ENCODE measurements at places on chromosomes 16 and 17.
A peak's percentile ranks its signal among the peaks of the same experiment; 100 is the strongest.

DNA sequence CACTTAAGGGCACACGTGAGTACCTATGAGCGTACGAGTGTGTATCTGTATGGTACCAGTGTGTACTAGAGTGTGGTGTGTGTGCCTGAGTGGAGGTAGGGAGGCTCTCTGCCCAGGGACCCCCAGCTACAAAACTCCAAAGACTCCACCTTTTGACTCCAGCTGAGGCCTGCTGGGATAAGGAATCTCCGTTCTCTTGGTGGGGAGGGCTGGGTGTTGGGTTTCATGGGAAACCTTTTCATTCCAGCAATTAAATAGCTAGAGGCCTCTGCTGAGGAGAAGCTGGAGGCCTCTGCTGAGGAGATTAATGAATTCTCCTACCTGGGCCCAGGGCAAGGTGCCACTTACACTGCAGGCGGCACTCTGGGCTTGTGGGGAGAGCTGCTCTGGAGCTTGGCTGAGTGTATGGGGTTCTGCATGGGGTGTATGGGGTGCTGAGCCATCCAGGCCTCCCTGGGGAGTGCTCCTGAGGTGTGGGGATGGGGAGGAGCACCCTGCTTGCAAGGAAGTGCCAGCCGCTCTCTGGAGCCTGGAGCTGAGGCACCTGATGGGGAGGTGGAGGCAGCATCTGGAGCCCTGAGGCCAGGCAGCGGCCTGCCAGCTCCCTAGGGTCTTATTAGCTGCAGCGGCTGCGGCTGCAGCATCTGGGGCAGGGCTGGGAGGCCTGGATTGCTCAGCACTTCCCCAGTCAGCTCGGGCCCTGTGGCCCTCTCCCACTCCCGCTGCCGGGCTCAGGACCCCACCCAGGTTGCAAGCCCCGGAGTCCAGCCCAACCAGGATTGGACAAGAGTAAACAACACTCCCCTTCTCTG is 4.6 kb downstream of the ANKRD13B start:
- no peak for DNase-seq

DNA sequence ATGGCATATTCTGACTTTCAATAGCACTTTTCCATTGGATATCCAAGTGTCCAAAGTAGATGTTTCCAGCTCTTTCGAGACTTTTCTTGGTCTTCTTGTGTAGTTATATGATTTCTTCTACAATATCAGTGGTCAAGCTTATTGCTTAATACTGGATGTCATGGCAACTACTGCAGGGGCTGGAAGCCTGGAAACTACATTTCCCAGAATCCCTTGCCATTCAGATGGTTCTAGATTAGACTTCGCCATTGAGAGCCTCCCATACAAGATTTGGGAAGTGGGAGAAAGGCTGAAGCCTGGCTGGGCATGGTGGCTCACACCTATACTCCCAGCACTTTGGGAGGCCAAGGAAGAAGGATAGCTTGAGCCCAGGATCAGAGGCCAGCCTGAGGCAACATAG is 153.6 kb downstream of the C16orf95 start:
- no peak for DNase-seq

- DNase-seq, result no peak
These were observed 478.0 kb downstream of the SLC39A11 start for GRCh38 chr17:72614476-72614870.

GRCh38 chr17:61064087-61064951 is 335.3 kb upstream of the TBX2 start:
- no peak for DNase-seq

DNA sequence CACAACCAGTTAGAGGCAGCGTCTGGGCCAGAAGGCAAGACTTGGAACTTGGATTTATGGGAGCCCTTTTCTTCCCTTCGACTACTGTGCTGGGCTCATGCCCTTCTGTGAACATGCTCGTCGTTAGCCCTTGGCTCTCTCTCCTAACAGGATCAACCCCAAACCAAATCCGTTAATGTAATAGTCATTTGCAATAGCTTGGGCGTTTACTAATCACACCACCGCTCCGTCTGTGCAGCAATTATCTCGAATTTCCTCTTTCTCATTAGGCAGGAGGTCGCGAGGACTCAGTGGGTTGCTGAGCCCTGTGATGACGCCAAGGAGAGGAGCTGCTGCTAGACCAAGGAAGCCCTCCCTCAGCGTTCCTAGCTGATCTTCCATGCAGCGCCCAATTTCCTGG is 114.7 kb downstream of the ENGASE start:
- no peak for DNase-seq

GRCh38 chr17:11953924-11954323 is 43.4 kb downstream of the ZNF18 start:
- no peak for DNase-seq

GRCh38 chr16:27237219-27238015 is 31.2 kb downstream of the NSMCE1 start:
- DNase-seq, result peak; percentile 62

GRCh38 chr17:17300624-17301568 is 2.3 kb upstream of the NT5M start:
- peak; percentile 53 for DNase-seq

DNA sequence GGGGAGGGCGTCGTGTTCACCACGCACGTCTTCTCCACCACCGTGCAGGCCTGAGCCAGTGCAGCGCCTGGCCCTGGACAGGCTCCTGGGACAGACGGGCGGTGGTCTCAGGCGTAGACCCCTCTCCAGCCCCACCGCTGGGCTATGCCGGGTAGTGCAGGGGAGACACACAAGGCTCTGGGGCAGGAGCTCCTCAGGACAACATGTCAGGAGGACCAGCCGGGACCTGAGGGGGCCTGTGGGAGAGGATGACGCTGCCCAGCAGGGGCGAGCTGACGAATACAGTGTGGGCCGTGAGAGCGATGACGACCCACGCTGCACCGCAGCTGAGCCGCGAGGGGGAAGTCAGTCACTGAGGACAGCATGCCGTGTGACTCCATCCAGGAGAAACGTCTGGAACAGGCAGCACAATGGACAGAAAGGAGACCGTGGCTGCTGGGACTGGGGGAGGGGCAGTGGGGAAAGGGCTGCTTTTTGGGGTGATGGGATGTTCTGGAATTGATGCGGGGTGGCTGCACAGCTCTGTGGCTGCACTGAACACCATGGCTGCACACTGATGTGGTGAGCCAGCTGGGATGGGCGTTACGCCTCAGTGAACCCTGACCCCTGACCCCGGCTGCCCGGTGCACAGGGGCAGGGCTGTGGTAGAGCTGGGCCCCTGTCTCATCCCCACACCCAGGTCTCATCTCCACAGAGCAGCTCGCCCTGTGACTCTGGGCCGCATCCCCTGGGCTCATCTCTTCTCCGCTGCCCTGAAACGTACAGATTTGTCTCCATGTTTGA is 20.2 kb downstream of the DNASE1 start:
- no peak for DNase-seq

GRCh38 chr17:69410671-69411070 is 3.8 kb upstream of the MAP2K6 start:
- no peak for DNase-seq

GRCh38 chr16:28179354-28179753 is 32.4 kb downstream of the XPO6 start:
- DNase-seq, result no peak

DNA sequence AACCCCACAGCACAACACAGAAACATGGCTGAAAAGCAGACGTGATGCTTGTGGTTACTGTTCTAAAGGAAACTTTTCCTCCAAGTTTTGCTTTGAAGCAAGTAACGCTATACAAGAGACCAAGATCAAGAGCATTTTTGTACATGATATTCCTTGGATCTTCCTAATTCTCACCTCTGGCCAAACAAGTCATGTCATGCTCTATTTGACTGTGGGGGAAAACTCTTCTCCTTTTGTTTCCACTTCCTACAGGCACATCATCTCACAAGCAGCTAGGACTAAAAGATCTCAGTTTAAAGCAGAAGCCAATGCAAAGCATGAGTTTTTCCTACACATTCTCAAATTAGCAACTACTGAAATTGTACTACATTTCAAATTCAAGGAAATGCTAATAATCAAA is 50.7 kb downstream of the CFDP1 start:
- no peak for DNase-seq

- no peak for DNase-seq
These were observed 40.4 kb downstream of the CFDP1 start for GRCh38 chr16:75392906-75393305.

GRCh38 chr17:10550014-10550413 is 556 bp upstream of the MYH2 start:
- DNase-seq, result no peak

DNA sequence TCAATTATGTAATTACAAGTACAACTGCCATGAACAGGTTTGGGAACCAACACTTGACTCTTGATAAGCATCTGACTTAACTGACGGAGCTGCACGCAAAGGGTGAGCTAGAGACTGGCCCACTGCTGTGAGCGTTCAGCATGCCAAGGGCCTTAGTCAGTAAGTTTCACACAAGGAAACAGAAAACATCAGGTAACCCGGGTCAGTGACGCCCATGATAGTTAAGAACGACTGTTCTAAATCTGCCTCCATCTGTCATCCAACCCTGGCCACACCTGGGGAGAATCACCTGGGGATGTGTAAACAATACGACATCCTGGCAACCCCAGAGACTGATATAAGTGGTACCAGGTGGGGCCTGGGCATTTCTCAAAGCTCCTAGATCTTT is 12.3 kb downstream of the SMIM5 start:
- DNase-seq, result no peak

GRCh38 chr17:57861790-57862693 is 12.2 kb upstream of the MRPS23 start:
- no peak for DNase-seq

- DNase-seq, result no peak
These were observed 36.6 kb upstream of the TBX2 start for GRCh38 chr17:61362852-61363600.

GRCh38 chr17:34361478-34362061 is 1.5 kb downstream of the CCL1 start:
- DNase-seq, result no peak

DNA sequence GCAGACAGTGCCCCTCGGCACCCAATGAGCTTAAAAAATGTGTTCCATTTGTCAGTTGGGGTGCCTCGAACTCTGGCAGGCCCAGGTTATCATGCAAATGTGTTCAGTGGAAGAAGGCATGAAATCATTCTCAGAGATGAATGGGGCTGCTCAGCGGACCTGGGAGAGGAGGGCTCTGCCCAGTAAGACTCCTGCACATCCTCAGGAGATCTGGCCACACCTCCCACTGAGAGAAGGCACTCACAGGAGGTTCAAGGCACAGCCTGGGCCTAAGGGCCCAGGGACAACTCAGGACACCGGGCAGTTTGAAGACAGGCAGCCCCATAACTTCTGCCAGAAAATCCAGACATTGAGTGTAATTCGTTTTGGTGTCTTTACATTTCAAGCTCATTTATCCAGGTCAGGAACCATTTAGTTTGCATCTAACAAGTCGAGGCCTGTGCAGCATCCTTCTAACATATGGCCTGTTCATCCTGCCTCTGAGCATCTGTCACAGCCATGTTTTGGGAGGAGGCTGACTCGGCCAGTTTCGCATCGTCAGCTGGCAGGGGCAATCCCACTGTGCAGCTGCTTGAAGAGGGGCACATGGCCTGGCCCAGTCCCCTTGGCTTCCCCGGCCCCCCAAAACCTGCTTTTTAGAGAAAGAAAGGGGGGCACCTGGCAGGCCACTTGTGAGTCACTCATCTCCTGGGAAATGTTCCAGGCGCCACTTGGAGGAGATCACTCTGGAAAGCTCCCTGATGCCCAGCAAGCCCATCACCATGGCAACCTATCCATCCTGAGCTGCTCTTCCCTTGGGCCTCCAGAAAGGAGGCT is 31.2 kb upstream of the BCAR1 start:
- DNase-seq, result no peak

DNA sequence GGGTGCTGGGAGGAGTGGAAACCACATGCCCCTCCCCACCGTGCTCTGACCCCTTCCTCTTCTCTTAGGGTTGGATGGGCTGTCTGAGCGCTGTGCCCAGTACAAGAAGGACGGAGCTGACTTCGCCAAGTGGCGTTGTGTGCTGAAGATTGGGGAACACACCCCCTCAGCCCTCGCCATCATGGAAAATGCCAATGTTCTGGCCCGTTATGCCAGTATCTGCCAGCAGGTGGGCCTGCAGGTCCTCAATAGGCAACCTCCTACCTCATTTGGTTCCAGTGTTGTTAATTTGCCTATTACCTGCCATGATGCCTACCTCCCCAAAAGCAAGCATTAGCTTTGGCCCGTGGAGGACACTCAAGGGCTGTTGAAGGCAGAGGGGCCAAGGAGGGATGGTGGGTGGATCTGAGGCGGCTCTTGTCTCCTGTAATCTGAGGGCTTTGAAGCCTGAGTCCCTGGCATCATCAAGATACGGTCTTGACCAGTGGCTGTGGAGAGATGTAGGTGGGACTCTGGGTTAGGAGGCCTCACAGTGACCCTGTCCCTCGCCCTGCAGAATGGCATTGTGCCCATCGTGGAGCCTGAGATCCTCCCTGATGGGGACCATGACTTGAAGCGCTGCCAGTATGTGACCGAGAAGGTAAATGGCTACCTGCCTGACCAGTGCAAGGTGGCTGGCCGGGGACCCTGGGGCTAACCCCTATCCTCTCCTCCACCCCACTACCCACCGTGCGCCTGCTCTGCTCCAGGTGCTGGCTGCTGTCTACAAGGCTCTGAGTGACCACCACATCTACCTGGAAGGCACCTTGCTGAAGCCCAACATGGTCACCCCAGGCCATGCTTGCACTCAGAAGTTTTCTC is 3.4 kb downstream of the ALDOA start:
- peak; percentile 32 for DNase-seq

- no peak for DNase-seq
These were observed 684 bp downstream of the ZFP90 start for GRCh38 chr16:68539711-68540239.

GRCh38 chr17:36939802-36940312 is 2.6 kb downstream of the LHX1 start:
- DNase-seq, result no peak

DNA sequence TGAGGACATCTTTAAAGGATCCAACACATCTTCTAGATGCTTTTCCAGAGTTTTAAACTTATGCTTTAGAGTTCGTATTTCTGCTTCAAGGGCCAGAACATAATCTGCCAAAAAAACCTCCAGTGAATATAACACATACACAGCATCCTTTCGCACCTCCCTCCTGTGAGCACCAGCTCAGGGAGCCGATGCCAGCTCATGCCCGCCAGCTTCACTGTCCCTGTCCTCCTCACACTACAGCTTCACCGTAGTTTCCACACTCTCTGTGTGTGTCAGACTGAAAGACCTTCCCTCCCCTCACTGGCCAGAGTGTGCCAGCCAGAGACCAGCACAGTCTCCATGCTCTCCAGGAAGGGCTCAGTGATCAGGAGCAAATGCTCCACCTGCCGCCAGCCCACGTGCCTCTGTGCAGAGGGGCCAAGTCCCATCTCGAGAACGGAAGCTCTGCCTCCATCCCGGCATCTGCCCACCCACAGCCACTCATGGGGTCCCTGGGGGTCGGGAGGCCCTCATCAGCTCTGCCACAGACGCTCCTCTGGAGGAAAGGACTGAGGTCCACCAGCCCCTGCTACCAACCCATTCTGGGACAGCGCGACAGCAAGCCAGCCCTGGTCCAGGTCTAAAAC is 40.8 kb downstream of the CCDC57 start:
- no peak for DNase-seq

GRCh38 chr16:8519179-8519578 is 71.1 kb downstream of the TMEM114 start:
- no peak for DNase-seq

DNA sequence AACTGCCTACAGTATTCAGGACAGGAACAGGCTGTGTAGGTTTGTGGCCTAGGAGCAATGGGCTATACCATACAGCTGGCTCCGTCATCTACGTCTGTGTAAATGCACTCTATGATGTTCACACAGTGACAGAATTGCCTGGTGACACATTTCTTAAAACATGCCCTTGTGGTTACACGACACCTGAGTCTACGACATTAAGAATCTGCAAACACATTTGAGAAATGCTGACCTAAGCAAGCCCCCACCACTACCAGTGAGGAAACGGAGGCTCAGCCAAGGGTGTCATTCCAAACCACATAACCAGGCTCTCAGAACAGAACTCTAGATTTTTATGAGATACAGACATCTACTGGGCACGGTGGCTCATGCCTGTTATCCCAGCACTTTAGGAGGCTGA is 23.5 kb downstream of the USP36 start:
- no peak for DNase-seq

All from stimulated activated CD4-positive, alpha-beta T cell treated with anti-CD3 and anti-CD28 coated beads, Interleukin-15, amount 100 ng/mL, for 1 hour (primary cell).